ENCODE measurements at places on chromosomes 5 and 9. TPM values are rescaled to one million over a fixed set of nuclear protein-coding genes. Genes with fewer than 3 reads are reported as not detected.

Gene ENHO
- total RNA-seq: not detected

Gene CDKN2B-AS1
- not detected for total RNA-seq

Gene WNK2
- total RNA-seq: 4.7 TPM

Gene IRF1
- 31.3 TPM for total RNA-seq

Gene C5orf58
- total RNA-seq: not detected

Gene IFNA2
- not detected for total RNA-seq

Gene PAPPA
- 7.4 TPM for total RNA-seq

Gene HSD17B4
- 174 TPM for total RNA-seq

Gene GFI1B
- total RNA-seq: not detected

DNA sequence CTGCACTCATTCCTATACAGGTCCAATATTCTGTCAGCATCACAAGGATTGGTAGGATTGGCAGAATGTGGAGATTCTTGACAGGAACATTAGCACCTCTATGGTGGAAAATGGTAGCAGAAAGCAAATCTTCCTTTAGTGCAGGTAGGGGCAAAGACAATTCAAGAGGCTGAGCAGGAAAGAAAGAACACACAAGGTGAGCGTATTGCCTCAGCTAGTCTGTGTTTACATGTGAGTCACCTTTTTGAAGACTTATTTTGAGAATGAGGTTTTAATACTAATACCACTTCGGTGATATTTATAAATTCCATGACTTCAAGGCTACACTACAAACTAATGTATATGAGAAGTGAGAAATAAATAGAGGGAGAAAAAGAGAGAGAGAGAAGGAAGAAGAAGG, 717.0 kb downstream of the BRINP1 start:
- DNase-seq: no peak

GRCh38 chr5:2239201-2239910, 356.6 kb upstream of the IRX4 start:
- no peak for DNase-seq

DNA sequence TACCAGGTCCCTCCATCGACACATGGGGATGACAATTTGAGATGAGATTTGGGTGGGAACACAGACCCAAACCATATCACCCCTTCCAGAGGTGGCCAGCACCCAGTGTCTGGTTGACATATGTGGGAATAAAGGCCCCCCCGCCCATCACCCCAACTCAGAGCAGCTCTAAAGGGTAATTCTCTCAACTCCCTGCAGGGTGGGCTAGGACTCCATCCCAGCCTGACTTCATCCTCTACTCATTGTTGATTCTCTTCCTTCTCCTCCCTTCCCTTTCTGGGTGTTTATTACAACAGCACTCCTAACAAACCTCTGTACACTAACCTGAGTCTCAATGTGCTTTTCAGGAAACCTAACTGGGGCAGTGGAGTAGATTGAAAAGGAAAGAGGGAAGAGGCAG, 339.9 kb downstream of the ACTL7B start:
- DNase-seq: no peak

GRCh38 chr5:172490514-172491461, 36.5 kb upstream of the SH3PXD2B start:
- no peak for DNase-seq

DNA sequence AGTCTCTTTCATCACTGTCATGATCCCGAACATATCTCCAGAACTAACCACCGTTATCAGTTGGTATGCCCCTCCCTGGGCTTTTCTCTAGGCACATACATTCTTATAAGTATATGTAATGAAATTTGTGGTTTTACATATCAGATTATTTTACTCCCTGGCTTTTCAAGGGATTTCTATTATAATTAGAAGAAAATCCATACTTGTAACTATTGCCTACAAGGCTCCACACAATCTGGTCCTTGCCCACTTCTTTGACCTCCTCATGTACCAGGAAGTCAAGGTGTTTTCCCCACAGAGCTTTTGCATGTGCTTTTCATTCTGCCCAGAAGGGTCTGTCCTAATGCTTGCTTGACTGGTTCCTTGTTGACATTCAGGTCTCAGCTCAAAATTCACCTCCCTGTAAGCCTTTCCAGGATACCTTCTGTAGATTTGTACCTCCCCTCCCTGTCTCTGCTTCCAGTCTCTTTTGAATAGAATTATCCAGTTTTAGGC, 33.6 kb upstream of the HSD17B4 start:
- DNase-seq: no peak

DNA sequence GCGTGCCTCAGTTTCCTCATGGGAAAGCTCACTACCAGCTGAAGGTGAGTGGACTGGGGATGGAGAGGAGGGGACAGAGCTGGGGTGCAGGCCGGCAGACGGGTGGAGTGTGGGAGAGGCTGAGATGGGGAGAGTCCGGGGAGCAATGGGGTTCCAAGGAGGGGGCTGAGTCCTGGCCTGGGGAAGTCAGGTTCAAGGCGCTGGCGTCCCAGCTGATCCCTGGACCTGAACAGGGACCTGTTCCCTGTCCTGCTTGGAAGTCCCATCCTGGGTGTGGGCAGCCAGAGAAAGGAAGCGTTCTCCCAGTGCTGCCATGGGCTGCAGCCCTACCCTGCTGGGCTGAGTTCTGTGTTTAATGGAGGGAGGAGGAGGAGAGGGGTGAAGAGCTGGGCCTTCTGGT, 60.9 kb upstream of the GNE start:
- DNase-seq: no peak

GRCh38 chr9:21964925-21965385, 29.2 kb downstream of the CDKN2A start:
- DNase-seq: no peak

GRCh38 chr9:131312822-131313770, 23.6 kb downstream of the PLPP7 start:
- DNase-seq: no peak

DNA sequence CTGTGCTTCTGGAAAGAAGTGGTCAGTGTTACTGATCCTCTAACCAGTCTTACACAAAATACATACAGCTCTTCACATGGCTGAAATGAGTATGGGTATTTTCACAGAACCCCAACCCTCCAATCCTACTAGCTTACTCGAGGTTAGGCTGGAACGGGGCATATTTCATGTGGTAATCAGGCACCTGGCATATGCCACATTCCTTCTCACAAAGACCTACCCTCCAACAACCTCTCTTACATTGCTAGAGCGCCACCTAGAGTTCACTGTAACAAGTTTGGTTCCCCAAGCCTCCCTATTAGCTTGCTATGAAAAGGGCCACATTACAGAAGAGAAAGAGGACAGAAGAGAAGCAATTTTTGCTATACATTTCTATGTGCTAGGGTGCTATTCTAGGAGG, 597.3 kb downstream of the PRELID2 start:
- DNase-seq: no peak

- DNase-seq: no peak
Observed at GRCh38 chr5:132297211-132297940, 3.2 kb downstream of the SLC22A4 start.

DNA sequence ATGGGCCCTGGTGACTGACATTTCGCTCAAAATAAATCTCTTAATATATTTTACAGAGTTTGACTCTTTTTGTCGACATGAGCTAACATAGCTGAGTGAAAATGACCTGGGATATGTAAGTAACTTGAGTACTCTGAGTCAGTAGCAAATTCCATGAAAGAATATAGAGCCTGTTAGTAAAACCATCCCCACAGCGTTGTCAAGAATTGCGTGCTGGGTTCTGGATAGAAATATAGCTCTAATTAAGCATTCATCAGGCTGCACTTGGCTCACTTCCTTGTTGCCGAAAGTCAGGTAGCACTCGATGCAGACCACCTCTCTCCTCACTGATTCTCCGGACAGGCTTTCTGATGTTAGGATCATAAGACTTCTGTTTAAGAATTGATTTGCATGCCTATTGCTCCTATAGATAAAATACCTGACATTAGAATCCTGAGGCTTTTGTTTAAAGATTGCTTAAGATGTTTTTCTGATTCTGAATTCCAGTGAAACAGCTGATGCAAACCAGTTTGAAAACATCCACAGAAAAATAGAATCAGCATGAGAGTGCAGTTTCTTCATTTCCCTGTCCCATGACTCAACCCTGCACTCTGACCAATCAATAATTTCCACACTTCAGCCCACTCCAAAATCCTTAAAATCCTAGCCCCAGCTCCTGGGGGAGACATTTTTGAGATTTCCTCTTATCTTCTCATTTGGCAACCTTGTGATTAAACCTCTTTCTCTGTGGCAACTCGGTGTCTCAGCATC, 310.6 kb downstream of the DIRAS2 start:
- DNase-seq: no peak

DNA sequence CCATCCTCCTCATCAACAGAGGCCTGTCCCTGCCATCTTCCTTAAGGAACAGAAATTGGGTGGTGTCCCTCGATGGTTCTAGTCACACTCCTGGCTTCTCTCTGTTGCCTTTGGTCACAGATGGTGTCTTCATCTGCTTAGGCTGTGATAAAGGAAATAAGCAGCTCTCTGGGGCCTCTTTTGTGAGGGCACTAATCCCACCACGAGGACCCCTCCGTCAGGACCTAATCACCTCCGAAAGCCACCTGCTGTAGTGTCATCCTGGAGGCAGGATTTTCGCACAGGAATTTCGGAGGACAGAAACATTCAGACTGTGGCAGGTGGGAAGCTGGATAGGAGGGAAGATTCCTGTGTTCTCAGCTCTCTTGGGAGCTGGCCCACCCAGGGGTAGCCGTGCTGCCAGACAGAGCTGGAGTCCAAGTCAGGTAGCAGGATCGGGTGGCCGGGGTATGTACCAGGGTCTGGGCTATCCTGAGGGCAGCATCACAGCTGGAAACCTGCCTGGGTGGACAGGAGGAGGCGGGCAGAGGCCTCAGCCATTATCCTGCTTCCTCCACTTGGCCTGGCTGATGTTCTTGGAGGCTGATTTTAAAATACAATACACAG, 59.5 kb downstream of the ANKRD33B start:
- DNase-seq: no peak

DNA sequence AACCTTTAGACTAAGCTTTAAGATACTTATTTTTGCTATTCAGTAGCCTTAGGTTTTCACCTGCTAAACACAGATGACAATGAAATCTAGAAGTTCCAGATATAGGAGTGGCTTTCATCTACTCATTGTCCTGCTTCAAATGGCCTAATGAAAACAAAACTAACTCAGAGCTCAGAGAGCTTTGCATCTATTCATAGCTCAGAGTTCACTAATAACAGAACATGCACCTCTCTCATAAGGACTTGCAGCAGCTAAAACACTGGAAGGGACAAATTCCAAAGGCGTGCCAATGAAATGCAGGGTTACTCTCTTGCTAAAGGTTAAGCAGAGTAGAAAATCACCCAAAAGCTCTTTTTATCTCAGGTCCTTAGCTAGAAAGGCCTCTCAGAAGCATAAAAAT, 29.0 kb downstream of the SLC31A2 start:
- DNase-seq: no peak

- no peak for DNase-seq
Observed at GRCh38 chr9:14560194-14560593, 133.0 kb downstream of the ZDHHC21 start.

- DNase-seq: no peak
Observed at GRCh38 chr9:99466104-99466503, 244.0 kb downstream of the SEC61B start.

DNA sequence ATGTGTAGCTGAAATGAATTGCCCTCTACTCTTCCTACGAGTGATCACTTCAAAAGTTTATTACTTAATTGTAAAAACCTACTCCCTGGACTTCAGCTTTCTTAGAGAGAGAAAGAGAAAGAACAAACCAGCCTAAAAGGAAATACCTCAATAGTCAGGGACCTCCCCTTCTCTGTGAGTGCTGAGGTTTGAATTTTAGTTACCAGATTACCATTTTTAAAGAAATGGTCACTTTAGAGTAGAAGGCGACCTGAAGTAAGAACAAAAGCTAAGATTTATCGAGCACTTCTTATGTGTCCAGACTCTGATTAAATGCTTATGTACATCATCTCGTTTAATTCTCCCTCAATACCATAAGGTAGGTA, 11.3 kb downstream of the RAPGEF1 start:
- no peak for DNase-seq

DNA sequence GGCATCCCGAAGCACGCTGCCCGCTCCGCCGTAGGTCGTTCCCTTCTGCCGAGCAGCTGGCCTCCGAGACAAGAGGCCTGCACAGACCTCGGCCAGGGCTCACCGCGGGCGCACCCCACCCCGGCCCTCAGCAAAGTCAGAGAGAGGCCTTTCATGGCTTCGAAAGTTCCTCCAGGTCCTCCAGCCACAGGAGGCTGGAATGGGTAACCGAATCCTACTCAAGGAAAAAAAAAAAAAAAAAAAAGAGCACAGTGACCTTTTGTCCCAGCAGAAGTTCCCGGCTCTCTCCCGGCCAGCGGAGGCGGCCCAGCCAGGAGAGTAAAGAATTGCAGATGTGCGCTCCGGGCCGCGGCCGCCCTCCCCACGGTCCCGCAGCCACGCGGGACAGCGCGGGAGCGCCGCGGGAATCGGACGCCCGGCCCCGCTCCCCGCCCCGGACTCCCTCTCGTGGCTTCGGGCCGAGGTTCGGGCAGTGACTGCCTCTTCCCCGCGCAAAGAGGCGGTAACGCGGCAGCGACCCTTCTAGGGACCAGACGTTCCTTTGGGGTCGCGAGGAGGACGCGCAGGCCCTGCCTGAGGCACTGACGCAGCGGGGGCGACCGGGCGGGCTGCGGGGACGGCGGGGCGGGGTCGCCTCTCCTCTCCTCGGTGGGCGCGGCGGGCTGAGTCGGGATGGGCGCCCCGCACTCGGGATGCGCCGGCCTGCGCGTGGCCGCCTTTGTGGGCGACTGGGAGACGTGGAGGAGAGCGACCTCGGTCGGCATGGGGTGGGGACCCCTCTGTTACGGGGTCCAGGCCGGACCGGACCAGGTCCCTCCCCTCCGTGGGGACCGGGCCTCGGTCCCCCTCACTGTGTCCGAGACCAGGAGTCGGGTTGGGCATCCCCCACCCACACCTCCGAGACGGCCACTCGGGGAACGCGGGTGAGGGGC, 754 bp downstream of the GFPT2 start:
- no peak for DNase-seq

GRCh38 chr5:72697622-72698021, 118.8 kb upstream of the TNPO1 start:
- no peak for DNase-seq

DNA sequence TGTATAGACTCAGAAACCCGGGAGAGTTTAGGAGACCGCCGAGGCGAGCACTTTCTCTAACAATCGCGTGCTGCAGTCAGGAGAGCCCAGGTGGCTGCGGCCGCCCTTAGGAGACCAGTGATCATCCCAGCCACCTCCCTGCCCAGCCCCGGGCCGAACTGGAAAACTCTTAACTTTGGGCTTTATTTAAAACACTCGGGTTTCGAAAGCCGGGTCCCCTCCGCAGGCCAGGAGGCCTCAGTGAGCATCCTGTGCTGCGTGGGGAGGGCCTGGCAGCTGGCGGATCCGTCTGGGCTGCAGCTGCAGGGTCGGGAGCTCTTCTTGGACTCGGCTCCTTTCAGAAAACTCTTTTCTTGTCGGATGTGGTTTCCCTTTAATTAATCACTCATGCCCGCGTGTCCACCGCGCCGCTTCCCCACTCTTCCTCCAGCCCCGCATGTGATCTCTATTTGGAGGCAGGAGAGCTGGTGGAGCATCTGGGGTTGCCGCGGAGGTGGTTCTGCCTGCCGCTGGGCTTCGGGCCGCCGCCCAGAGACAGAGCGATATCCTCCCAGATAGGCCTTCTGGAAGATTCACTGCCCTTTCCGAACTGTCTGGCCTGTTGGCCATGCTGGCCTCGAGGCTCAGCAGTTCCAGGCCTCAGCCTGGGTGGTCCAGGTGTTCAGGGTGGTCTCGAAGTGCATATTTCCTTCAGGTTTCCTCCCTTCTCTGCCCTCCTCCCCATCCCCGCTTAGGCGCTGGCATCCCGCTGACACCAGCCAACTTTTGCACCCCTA, 59.5 kb downstream of the TMEM174 start:
- no peak for DNase-seq

- no peak for DNase-seq
Observed at GRCh38 chr9:105132606-105133005, 111.8 kb upstream of the SLC44A1 start.

GRCh38 chr9:95570150-95570549, 53.4 kb upstream of the PTCH1 start:
- no peak for DNase-seq
